Cerebellar nuclear complex (tissue), 1 donor: ENCODE measurements at places on chromosomes 6 and 20.

DNA sequence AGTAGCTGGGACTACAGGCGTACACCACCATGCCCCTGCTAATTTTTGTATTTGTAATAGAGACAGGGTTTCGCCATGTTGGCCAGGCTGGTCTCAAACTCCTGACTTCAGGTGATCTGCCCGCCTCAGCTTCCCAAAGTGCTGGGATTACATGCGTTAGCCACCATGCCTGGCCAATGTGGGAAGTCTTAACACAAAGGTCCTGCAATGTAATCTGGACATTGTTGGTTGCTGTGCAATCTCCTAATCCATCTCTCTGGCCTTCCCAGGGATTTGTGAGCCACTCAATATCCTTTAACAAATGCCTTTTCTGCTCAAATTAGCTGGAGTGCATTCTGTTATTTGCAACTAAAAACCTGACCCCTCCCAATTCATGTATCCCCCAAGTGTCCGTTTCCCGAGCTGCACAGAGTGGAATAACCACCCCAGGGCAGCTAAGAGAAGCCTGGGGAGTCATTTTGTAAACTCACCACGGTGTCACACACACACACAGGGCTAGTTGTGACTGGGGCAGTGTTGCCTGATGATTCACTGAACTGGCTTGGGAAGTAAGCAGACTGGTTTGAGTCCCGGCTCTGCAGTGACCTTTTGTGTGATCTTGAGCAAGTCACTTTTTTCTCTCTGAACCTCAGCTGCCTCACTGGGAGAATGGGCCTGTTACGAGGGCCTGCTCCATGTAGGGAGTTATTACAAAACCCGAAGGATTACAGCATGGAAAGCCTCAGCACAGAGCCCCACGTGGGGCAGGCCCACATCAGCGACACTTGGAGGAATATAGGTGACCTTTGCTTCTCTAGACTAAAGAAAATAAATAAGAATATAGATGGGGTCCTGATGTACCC, 152.3 kb downstream of the ZMYND8 start:
- DNase-seq, result no peak

- DNase-seq, result no peak
Measured at GRCh38 chr20:51345601-51346101, 196.9 kb downstream of the NFATC2 start.

- no peak for DNase-seq
Measured at GRCh38 chr6:7939864-7940228, 29.3 kb upstream of the TXNDC5 start.

- no peak for DNase-seq
Measured at GRCh38 chr6:27630727-27631608, 158.1 kb upstream of the ZNF184 start.

DNA sequence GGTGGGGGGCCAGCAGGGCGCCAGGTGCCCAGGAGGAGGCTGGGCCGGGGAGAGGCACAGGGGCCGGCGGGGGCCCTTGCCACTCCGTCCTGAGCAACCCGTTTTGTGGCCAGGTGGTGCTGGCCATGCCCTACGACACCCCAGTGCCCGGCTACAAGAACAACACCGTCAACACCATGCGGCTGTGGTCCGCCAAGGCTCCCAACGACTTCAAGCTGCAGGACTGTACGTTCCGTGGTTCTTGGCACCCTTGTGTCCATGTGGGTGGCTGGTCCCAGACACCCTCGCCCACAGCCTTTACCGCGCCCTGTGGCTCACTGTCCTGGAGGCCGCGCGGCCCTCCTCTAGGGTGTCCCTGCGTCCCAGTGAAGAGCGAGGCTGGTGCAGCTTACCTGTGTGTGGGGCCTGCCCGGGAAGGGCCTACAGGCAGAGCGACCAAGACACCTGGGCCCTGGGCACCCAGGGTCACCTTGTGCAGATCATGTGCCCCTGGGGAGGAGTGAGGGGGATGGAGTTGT, 28.7 kb downstream of the PYGB start:
- DNase-seq, result no peak

DNA sequence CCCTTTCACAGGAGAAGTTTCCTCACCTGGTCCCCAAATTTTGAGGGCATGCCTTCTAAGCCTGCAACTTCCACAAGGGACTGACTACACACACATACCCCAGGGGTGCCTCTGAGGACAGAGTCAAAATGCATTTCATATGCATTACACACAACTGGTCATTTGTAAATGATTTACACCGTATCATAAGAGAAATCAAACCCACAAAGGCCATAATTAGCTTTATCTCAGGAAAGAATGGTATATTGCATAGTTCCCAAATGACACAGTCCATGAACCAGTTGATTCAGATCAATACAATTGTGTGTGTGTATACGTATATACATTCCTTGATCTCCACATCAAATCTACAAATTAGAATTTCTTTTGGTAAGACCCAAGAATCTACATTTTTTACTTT, 203.3 kb upstream of the PRDM1 start:
- no peak for DNase-seq

DNA sequence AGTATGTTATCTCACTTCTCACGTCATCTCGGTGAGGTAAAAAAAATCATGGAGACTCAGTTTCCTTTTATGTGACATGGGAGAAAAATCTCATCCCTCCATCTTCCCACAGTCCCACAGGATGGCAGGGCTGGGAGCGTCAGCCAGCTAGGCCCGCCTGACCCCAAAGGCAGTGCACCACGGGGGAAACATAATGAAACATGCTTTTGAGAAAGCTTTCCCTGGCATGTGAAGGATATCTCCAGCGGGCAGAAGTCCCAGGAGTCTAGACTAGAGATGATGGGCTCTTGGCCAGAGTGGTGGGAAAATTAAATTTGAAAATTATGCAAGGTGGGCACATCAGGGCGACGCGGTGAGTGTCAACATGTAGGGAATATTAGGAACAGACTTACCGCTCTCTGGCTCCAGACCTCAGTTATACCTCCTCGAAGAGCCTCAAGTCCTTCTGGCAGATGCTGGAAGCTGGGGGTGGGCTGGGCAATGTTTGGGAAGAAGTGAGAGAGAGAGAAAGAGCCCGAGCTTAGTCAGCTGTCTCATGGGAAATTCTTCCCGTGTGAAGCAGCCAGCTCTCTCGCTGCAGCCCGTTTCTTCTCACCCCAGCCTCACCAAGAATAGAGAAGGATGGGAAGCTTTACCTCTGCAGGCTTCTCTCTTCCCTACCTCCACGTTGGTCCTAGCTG, 52.3 kb downstream of the MOCS1 start:
- DNase-seq, result no peak

GRCh38 chr20:63090052-63090451, 83.3 kb upstream of the BHLHE23 start:
- no peak for DNase-seq

- DNase-seq, result no peak
Measured at GRCh38 chr6:157887892-157888291, 64.8 kb downstream of the SNX9 start.

DNA sequence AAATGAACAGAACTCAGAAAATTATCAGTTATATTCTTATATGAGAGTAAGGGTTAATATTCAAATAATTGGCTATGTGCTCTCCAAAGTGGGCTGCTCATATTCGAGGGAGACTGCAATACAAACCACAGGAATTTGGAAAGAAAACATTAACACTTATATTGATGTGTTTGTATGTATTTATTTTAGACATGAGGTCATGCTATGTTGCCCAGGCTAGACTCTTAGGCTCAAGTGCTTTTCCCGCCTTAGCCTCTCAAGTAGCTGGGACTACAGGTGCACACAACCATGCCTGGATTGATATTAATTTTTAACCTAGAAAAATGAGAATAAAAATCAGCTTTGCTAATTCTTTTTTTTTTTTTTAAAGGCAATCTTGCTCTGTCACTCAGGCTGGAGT, 35.0 kb downstream of the BTBD9 start:
- DNase-seq, result no peak

GRCh38 chr20:37209661-37210314, 30.4 kb upstream of the MROH8 start:
- no peak for DNase-seq

- DNase-seq, result no peak
Measured at GRCh38 chr6:131258816-131259476, 123.7 kb downstream of the AKAP7 start.

GRCh38 chr20:62787866-62788265, 8.4 kb upstream of the MRGBP start:
- no peak for DNase-seq

DNA sequence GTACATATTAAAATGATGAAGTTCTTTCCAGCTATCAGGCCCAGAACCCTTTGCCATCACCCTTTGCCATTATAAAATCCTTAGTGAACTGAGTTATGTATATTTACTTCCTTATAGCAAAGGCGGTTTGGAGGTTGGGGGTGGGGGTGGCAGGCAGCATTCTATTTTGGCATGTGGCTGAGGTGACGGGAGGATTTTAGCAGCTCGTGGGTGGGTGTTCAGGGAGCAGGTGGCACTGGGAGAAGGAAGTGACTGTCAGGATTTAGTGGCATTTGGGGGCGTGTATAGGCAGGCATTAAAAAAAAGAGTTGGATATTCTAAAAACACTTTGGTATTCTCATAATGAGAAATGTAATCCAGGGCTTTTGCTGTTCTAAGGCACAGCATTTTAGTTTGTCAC, 150.7 kb downstream of the RIMS1 start:
- DNase-seq, result no peak

DNA sequence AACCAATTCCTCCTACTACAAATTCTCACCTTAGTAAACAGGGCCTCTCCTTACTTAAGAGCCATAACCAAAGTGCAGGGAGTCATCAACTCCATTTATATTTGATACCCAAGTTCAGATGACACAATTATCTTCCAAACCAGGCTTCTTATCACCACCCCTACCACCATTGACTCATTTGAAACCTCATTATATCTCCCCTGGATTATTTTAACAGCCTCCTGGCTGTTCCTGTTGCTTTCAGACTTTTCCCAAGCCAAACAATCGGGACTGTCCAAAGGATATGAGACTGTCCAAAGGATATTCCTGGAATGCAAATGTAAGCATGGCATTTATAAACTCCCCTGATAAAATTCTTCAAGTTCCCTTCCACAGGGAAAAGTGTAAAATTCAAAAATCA, 394.3 kb downstream of the MAFB start:
- DNase-seq, result no peak

DNA sequence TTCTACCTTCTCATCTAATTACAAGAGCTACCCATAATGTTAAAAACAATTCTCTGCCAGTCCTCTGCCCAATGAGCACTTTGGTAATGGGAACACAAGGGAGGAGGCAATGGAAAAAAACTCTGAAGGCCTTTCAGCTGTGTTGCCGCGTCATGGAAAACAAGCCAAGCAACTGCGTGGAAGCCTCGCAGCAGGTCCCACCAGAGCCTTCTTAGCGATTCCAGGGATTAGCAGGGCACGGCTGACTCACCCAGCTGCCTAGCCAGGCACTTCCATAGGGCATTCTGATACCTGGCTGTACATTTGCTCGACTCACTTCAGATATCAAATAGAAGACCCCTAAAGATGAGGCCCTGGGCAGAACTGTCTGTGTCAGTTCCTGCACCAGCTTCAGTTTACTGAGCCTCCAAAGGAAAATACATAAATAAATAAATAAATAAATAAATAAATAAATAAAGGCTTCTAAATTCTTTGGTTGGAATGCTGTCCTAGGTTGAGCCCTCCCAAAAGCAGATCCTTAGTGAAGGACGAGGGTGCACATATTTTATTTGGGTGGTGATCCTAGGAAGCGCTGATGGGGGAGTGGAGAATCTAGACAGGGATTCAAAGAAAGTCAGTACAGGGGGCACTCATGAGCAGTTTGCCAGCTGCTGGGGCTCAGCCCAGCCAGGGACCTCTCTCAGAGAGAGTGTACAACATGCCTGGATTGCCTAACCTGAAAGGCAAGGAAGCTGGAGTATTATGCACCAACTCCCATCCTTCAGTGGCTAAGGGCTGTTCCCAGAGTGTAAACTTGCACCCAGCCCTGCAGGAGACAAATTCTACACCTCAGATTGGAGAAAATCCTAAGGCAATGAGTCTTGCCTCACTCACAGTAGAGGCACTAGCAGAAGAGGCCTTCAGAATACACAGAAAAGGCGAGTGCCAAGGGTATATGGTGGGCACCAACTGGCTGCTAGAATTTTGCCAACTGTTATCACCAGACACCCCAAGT, 18.2 kb downstream of the SNAP25 start:
- no peak for DNase-seq

DNA sequence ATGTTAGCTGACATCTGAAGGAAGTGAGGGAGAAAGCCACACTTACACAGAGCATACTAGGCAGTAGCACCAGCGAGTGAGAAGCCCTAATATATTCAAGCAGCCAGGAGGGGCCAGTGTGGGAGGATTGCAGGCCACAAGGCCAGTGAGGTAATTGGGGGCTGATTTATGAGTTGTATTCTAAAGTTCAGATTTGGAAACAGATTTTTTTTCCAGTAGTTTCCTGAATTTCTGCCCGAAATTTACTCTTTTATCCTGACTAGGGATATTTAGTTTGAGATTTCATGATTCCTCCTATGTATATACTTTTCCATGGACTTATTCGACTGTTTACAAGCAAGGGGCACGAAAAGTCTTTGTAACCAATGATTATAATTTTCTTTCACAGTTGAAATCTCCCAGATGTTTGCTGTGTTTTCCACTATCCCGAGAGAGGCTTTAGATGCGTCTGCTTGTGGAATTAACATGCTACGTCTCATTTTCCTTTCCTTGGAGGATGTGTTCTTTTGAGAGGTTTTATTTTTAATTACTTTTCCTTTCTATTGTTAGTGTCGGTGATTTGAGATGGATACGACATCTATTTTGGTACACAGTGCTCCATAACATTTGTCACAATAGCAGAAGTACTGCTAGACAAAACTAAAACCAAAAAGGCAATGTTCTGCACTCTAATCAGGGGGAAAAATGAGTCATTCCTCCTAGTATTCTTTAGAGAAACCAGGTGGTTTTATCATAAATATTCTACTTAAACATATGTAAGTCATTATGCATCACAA, 356.3 kb upstream of the HSF2 start:
- no peak for DNase-seq

DNA sequence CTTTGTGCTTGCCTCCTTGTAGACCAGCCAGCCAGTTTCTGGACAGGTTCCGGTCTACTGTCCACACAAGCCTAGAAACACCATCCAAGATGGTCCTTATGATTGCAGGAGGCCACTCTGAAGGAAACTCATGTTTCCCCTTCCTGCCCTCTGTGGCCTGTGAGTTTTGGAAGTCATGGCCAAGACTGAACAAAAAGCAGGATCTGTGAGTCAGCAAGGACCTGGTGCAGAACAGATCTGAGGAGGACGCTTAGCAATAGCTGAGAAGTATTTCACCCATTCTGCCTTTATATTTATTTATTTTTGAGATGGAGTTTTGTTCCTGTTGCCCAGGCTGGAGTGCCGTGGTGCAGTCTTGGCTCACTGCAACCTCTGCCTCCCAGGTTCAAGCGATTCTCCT, 134.6 kb upstream of the EEF1E1 start:
- no peak for DNase-seq

DNA sequence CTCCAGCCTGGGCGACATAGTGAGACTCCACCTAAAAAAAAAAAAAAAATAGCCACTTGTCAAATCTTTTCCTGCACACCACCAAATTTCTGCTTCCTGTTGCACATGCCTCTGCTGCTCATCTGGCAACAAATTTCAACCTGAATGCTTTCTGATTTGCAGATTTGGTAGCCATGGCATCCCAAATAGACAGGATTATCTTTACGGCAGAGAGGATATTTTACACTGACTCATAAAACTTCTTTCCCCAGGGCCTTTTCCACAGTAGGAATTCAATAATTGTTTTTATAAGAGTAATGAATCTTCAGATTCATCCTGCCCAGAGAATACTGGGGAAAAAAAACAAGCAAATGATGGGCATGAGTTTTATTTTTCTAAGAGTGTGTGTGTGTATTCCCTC, 264.6 kb downstream of the FRK start:
- no peak for DNase-seq

- DNase-seq, result no peak
Measured at GRCh38 chr20:3248993-3249347, 10.0 kb upstream of the SLC4A11 start.
